Neural crest cell (in vitro differentiated cells): ENCODE measurements at places on chromosomes 16 and 17.

- H3K4me3 ChIP-seq = no peak overlapping the region
- H3K27ac ChIP-seq = no peak overlapping the region
- peaks cover 5% of the 10 kb centered on the region for H3K36me3 ChIP-seq
- peaks cover 4% of the 10 kb centered on the region for H3K27me3 ChIP-seq
- no peak for DNase-seq
Observed at GRCh38 chr16:30004424-30004776, 6.4 kb downstream of the DOC2A start.

DNA sequence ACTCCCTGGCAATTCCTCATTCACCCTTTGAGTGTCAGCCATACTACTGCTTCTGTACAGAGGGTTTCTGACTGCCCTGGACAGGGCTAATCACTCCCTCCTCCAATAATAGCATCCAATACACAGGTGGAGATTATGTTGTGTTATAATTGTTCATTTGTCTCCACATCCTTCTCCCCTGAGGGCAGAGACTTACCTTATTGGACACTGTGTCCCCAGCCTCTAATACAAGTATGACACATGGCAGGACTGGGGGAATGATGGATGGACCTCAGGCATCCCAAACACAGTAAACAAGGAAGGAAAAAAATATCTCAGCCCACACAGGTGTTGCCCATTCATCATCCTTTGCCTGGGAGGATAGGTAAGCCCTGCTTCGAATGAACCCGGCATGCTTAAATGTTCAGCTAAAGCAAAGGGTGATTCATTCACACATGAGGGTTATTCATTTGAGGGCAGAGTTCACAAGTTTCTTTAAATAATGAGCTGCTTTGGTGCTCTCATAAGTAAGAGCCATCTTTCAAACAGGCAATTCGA is 34.8 kb downstream of the MMD start:
- peaks cover 11% of the 10 kb centered on the region for H3K4me1 ChIP-seq
- H3K4me3 ChIP-seq = no peak overlapping the region
- no peaks in the 10 kb centered on the region for H3K27me3 ChIP-seq
- H3K27ac ChIP-seq = no peak overlapping the region

DNA sequence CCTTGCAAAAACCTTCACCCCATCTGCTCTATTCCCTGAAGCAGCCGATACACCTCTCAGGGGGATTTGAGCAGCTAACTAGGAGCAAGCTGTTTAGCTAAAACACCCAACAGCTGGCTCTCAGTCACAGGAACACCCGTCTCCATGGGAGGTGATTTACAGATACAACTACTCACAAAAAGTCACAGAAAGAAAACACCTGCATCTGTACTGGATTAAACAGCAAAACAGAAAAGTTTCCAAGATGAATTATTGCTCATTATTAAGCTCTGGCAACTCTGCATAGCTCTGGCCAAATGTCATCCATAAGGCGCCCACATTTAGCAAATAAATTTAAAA is 22.3 kb downstream of the GJC1 start:
- H3K36me3 ChIP-seq = peaks cover 8% of the 10 kb centered on the region
- H3K27ac ChIP-seq = no peak overlapping the region
- peaks cover 4% of the 10 kb centered on the region for H3K4me1 ChIP-seq
- no peaks in the 10 kb centered on the region for H3K27me3 ChIP-seq

DNA sequence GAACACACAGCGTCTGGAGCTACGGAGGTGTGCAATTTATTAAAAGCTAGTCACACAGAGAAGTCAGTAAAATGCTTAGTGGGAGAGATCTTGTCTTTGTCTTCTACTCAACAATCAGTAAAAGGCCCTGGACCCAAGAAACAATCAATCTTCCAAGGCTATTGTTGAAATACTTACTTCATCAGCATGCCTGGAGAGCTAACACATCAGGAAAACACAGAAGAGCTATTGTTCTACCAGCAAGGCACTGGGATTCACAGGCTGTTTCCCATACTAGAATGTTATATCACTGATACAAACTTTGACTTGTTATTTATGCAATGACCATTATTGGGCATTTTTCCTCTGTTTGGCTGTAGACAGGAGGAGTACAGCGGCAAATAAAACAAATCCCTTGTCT is 247.8 kb upstream of the ERCC4 start:
- H3K4me1 ChIP-seq = peaks cover 19% of the 10 kb centered on the region
- no peaks in the 10 kb centered on the region for H3K36me3 ChIP-seq
- H3K27me3 ChIP-seq = peaks cover 2% of the 10 kb centered on the region
- H3K4me3 ChIP-seq = no peak overlapping the region

- H3K27me3 ChIP-seq = no peaks in the 10 kb centered on the region
- no peaks in the 10 kb centered on the region for H3K36me3 ChIP-seq
- DNase-seq = no peak
- H3K27ac ChIP-seq = peak overlapping the region; percentile 19
- no peak overlapping the region for H3K4me3 ChIP-seq
- H3K4me1 ChIP-seq = no peaks in the 10 kb centered on the region
Observed at GRCh38 chr16:56872863-56873391, 7.9 kb downstream of the SLC12A3 start.

DNA sequence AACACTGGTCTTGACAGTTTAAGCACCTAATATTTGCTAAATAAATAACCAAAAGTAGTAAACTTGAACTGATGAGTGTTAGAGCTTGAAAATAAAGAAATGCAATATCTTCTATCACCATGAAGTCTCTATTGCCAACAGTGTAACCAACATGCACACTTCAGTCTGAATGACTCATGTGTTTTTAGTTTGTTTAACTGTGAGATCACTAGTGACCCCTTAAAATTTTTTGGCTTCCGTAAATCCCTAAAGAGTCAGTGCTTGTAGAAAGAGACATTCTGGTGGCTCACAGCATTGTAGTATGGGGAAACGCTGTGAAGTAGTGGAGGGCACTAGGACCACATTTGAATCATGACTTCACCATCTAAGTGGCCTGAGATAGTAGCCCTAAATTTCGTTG is 341.1 kb downstream of the PMP22 start:
- H3K4me3 ChIP-seq = no peak overlapping the region
- no peak for DNase-seq
- no peaks in the 10 kb centered on the region for H3K27me3 ChIP-seq
- peaks cover 11% of the 10 kb centered on the region for H3K36me3 ChIP-seq
- no peak overlapping the region for H3K27ac ChIP-seq

DNA sequence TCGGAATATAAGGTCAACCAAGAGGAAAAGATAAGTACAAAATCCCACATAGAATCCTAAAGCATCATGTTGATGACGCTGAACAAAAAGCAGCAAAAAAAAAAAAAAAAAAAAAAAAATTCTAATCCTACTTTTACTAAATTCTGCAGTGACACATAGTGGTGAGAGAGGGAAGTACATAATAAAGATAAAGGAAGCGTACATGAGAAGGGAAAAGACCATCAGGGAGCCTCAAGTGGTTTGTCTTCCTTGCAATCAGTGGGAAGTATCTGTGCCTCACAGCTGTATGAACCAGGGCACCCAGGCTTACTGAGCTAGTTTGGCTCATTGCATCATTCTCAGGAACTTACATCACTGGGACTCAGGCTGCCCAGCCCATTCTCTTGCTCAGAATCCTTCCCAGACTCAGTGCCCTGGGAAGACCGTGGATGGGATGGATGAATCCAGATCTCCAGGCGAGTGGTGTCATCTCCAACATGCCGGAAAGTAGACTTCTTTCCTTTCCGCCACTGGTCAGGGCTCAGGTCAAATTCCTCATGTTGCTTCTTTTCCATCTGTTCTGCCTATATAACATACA is 21.2 kb downstream of the SMG6 start:
- DNase-seq = no peak
- no peak overlapping the region for H3K27ac ChIP-seq
- H3K4me3 ChIP-seq = no peak overlapping the region
- peaks cover 9% of the 10 kb centered on the region for H3K36me3 ChIP-seq

DNA sequence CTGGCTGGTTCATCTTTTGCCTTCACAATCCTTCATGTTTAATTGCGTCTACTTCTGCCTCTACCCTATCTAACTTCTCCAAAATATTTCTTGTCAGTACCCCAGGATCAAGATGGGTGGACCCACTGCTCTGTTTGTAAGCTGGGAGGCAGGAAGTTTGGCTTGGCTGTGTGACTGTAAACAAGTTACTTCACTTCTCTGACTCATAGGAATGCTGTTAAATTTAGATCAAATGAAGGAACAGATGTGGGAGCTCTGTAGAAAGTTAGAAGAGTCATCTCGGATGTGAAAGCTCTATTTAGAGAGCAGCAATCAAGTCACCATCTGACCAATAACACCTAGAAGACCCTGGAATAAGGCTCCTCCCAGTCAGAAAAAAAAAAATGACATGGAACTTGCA is 55.2 kb upstream of the MRTFB start:
- H3K27me3 ChIP-seq = no peaks in the 10 kb centered on the region
- no peaks in the 10 kb centered on the region for H3K36me3 ChIP-seq

DNA sequence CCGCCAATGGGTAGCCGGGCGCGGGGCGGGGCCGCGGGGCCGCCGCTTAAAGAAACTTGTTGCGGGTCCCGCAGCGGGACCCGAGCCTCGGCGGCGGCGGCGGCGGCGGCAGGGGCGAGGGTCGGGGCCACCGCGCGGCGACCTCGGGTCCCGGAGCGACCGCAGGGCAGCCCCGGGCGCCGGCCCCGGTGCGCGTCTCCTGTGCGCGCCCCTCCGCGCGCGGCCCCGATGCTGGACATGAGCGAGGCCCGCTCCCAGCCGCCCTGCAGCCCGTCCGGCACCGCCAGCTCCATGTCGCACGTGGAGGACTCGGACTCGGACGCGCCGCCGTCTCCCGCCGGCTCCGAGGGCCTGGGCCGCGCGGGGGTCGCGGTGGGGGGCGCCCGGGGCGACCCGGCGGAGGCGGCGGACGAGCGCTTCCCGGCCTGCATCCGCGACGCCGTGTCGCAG is at the start of gene SOX8:
Gene SOX8, plus strand, starts transcription at position 76 of the 450 bp plus-strand sequence. Its CDS starts 153 bp downstream, at position 229.
- no peak for DNase-seq
- H3K4me3 ChIP-seq = peak within 1 kb of the TSS; percentile 85
- H3K27me3 ChIP-seq = peaks cover 25% of the 10 kb centered on the region
- H3K36me3 ChIP-seq = peaks cover 10% of the 10 kb centered on the region
- peaks cover 22% of the 10 kb centered on the region for H3K4me1 ChIP-seq

GRCh38 chr16:2810651-2811050 is 6.4 kb upstream of the PRSS21 start:
- no peak overlapping the region for H3K4me3 ChIP-seq
- H3K4me1 ChIP-seq = no peaks in the 10 kb centered on the region
- H3K27me3 ChIP-seq = peaks cover 43% of the 10 kb centered on the region
- no peak for DNase-seq
- H3K36me3 ChIP-seq = no peaks in the 10 kb centered on the region
- no peak overlapping the region for H3K27ac ChIP-seq

GRCh38 chr17:49839455-49839854 is 8.4 kb downstream of the TAC4 start:
- H3K4me1 ChIP-seq = no peaks in the 10 kb centered on the region
- peaks cover under 1% of the 10 kb centered on the region for H3K36me3 ChIP-seq
- no peaks in the 10 kb centered on the region for H3K27me3 ChIP-seq
- H3K27ac ChIP-seq = no peak overlapping the region
- H3K4me3 ChIP-seq = no peak overlapping the region
- no peak for DNase-seq

DNA sequence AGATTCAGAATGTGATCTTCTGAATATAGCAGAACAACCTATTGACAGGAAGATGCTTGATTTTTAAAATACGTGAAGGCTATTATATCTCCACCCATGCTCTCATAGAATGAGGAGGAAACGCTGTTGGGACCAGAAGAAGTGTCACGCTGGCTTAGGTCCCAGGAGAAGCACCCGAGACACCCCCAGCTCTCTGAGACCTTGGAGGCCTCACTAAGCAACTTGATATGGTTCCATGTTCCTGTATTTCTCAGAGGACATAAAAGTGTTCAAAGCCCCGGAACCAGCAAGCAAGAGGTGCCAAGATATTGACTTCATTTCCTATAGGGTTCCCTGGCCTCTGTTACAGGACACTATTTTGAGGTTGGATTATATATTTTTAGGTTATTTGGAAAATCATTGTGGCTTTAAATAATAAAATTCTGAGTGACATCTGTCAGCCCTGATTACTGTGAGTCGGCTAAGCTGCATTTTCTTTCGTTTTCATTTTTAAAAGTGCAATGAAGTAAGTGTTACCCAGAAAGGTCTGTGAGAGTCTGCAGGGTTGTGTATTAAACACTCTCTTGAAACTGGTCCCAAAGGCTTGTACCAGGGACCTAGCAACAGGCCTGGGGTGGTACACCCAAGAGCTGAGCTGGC is 400.0 kb downstream of the SOX9 start:
- H3K4me3 ChIP-seq = no peak overlapping the region
- no peak for DNase-seq

GRCh38 chr17:74277935-74278334 is 3.9 kb downstream of the DNAI2 start:
- peaks cover 7% of the 10 kb centered on the region for H3K27me3 ChIP-seq
- H3K27ac ChIP-seq = no peak overlapping the region
- H3K4me1 ChIP-seq = peaks cover 49% of the 10 kb centered on the region
- no peak for DNase-seq
- H3K4me3 ChIP-seq = no peak overlapping the region
- no peaks in the 10 kb centered on the region for H3K36me3 ChIP-seq

DNA sequence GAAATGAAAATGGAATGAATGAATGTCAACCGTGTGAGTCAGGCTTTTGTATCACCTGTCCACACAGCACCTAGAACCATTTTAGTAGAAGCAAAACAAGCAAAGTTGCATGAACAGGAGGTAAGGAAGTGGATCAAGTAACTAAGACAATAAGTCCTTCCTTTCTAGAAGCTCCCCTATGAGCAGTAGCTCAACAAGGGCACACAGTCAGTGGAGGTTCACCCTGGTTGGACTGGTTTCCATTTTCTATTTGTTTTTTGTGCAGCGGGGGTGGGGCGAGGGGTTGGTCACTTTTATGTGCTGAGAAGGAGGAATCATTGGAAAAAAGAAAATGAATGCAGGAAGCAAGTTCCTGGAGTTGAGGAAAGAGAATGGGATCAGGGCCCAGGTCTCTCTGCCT is 4.0 kb upstream of the HSBP1 start:
- no peak overlapping the region for H3K27ac ChIP-seq
- no peaks in the 10 kb centered on the region for H3K36me3 ChIP-seq
- H3K4me3 ChIP-seq = peak overlapping the region; percentile 38
- no peak for DNase-seq
- H3K27me3 ChIP-seq = peaks cover 19% of the 10 kb centered on the region

GRCh38 chr16:49619811-49620157 is 236.1 kb downstream of the ZNF423 start:
- no peaks in the 10 kb centered on the region for H3K27me3 ChIP-seq
- H3K4me3 ChIP-seq = no peak overlapping the region
- DNase-seq = no peak
- peaks cover 11% of the 10 kb centered on the region for H3K4me1 ChIP-seq
- no peak overlapping the region for H3K27ac ChIP-seq
- peaks cover 1% of the 10 kb centered on the region for H3K36me3 ChIP-seq

DNA sequence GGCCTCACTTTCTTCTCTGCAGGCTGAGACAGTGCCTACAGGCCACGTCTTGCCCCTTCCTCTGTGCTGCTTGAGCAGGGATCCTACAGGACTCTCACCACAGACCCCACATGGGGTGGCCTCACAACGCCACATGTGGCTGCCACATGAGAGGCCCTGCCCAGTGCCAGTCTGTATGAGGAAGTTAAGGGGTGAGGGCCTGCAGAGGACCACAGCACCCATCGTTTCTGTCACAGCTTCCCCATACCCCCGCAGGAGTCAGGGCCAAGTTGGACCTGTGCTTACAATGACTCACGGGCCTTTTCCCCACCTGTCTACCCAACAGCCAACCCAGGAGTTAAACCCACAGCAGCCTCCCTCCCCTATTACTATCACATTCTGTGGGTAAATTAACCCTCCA is 2.9 kb upstream of the GSDMB start:
- peaks cover 19% of the 10 kb centered on the region for H3K4me1 ChIP-seq
- H3K4me3 ChIP-seq = no peak overlapping the region
- peak overlapping the region; percentile 50 for H3K27ac ChIP-seq
- no peak for DNase-seq

GRCh38 chr16:84032458-84033178 is 10.0 kb downstream of the SLC38A8 start:
- no peaks in the 10 kb centered on the region for H3K36me3 ChIP-seq
- peak; percentile 31 for DNase-seq
- H3K27me3 ChIP-seq = peaks cover 3% of the 10 kb centered on the region
- no peak overlapping the region for H3K27ac ChIP-seq
- H3K4me1 ChIP-seq = peaks cover 17% of the 10 kb centered on the region
- no peak overlapping the region for H3K4me3 ChIP-seq
